Stimulated activated CD4-positive, alpha-beta T cell treated with anti-CD3 and anti-CD28 coated beads, Interleukin-4, amount 100 ng/mL, for 4 hours (primary cell): ENCODE measurements at places on chromosomes 7 and 10.
A peak's percentile ranks its signal among the peaks of the same experiment; 100 is the strongest.

DNA sequence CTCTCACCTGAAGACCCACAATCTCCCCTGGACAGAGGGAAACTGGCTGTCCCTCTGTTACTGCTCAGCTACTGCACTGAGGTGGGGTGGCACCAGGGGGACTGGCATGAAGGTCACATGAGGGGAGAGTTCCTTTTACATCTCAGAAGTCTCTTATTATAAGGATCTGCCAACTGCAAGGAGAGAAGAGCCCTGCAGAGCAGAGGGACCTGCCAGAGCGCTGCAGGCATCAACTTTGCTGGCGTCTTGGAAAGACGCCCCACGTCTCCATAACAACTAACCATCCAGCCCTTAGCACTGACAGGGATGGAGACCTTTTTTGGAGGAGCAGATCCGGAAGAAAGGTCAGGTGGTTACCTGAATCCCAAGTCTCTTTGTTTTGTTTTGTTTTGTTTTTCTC is 218.6 kb downstream of the KCNMA1 start:
- DNase-seq: no peak

DNA sequence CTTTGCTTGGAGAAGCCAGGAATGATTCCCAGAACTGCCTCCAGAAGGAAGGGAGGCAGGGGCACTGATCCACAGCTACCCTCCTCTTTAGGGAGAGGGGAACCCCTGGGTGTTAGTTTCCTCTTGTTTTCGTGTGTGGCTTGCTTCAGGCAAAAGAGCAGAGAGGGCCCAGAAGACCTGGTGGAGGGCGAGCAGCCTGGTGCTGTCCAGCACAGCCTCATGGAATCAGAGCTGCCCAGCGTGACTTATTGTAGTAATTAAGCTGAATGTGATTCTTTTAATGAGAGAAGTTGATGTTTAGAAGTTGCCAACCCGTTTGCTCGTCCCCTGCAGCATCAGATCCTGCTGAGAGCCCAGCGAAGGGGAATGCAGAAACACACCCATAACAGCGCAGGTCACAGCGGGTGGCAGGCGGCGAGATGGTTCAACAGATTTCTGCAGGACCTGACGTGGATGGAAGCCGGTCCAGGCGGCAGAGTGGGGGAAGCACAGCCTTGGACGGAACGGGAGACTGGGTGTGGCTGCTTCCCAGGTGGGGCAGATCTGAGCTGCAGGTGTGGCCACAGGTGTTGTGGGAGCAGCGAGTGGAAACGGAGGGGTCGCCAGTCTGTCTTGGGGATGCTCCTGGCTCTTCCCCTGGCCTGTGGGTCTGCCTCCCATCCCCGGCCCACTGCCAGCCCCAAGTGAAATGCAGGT is 53.7 kb upstream of the SHH start:
- DNase-seq: no peak

DNA sequence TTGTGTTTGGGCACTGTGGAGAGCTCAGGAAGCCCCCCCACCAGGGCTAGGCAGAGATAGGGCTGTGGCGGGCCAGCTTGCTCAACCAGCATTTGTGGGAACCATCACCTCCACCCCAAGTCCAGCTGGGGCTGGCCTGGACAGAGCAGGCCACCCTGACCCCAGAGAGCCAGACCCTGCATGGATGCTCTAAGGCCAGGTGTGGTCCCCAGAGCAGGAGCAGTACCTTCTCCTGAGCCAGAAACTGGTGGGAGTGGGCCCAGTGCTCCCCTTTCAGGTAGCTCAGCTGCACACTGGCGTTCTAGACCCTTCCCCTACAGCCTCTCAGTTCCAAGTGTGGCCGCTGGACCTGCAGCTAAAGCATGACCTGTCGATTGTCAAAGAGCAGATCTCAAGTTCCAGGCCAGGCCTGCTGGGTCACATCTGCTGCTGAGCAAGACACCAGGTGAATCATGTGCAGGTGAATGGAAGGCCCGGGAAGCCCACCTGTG is 57.2 kb downstream of the RASGEF1A start:
- DNase-seq: no peak

GRCh38 chr7:422191-422885 is 97.3 kb downstream of the PDGFA start:
- DNase-seq: no peak

DNA sequence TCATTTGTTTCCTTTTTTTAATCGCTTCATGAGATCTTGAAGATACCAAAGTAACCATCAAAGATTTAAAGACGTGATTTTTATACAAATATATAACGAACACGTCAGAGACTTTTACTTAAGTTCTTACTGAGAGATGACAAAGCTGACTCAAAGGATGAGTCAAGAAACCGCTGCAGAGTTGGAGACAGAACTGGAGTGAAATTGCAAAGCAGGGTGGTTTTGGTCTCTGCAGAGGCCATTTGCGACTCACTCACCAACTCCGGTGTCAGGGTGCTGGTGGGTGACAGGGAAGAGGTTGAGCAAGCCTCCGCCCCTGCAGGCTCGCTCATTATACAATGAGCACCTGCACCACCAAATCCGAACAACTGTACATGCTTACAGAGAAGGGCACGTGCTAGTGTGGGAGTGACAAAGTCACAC is 75.2 kb downstream of the DNAJB6 start:
- DNase-seq: peak; percentile 34
